Hematopoietic multipotent progenitor cell treated with erythropoietin and hydrocortisone succinate and interleukin-3 and kit ligand, for 17 days (in vitro differentiated cells): ENCODE measurements at places on chromosomes 13 and 19.

DNA sequence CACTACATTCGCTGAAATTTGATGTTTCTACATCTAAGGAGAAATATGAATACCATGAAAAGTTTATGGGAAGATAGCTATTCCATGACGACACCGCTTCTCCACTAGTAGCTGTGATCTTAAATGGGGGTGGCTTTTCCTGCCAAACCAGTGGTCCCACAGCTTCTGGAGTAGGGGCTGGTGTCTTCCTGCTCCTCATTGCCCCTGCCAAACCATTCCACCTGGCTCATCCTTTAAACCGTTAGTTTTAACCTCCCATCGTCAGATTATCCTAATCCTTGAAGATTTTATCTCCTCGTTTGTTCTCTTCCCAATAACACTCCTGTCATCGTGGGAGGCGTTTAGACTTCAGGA lies 568 bp upstream of the ZNF230 start:
- no peak for DNase-seq

DNA sequence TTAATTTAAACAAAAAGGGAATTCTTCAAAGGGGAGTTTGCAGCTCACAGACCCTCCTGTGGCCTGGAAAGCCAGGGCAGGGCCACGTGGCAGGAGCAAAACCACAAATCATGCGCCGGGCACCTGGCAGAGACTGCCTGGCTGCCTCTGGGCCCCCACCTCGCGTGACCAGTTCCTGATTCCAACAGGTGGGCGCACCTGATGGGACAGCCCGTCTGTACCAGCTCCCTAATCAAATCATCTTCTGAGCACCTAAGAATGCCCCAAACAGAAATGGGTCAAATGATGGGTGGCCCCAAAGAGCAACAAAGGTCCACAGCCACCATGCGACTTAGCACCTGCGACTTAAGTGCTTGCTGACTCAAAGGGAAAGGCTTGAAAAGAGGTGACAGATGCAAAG lies 9.2 kb downstream of the TMTC4 start:
- no peak for DNase-seq

DNA sequence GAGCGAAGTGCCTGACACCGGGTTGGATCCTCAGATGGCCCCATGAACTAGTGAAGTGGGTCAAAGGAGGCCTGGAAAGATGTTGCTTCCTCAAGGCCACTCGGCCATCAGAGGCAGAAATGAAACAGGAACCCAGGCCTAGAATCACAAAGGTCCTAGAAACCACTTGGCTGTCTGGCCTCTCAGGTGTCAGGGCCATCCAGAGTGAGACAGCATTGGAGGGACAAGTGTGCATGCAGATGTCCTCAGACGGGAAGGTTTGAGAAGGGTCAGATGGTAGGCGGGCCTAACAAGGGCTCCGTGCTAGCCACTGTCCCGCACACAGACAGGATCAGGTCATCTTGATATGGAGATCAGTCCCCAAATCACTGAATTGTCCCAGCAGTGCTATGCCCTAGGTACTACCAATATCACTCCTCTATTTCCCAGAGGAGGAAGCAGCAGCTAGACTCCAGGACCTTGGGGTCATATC lies 14.3 kb downstream of the CCDC97 start:
- no peak for DNase-seq

DNA sequence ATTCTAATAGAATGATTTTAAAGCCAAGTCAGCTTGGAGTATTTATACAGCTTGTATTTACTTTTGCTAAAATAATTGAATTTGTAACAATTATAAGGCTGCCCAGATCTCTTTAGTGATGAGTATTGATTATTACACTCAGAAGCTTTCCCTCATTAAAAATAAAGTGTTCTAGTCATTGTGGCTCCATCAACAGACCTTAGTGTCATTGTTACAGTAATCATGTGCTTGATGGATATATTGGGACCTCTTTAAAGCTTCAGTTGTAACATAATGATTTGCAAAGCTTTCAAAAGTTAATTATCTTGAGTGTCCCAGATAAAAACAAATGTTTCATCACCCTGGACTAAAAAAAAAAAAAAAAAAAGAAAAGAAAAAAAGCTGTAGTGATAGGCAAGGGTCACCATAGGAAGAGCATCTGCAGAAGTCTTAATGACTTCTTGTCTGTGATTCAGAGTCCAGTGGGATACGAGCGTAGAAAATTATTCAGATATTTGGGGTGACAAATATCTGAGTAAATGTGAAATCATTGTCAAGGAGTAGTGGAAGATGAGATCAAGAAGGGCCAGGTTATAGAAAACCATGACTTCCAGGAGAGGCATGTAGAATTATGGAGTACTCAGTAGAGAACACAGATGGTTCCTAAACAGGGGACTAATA lies 369.6 kb downstream of the DCT start:
- DNase-seq: no peak

DNA sequence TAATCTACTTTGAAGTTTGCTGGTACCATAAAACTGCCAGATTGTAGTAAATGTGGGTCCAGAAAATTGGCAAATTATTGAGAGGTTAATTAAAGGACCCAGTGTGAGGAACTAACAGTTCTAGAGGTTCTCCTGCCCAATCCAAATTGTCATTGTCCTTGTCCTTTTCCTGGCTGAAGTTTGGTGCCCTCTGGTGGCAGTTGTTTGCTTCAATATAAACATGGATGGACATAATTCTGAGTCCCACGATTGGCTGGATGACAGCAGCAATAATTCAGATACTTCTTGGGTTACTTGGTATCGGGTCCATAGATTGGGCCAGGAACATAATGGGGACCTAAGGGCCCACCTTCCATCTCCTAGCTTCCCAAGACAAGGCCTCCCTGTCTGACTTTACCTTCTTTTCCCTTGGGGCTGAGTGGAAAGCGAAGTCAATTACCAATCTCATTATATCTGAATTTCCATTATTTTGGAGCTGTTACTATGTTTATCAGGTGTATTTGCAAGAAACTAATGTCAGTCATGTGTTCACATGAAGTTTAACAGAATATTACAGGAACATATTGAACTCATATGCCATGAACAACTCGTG lies 33.8 kb upstream of the GARRE1 start:
- peak; percentile 85 for DNase-seq

DNA sequence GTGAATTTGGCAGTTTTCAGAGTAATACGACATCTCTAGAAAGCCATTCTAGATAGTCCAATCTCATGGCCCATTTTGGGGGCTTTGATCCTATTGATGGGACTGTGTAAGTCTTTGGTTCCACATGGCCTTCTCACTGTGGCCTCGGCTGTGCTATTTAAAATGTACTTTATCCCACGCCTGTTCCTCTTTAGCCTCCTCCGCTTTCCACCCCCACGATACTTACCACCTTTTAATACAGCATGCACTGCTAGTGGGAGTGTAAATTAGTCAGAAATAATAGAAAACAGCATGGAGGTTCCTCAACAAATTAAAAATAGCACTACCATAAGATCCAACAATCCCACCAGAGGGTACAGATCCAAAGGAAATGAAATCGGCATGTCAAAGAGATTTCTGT lies 28.3 kb upstream of the CEBPG start:
- no peak for DNase-seq
